ENCODE measurements at places on chromosomes 2 and 18. TPM values are rescaled to one million over a fixed set of nuclear protein-coding genes. Genes with fewer than 3 reads are reported as not detected.

The NEU2 gene
- not detected for polyA plus RNA-seq

The SEMA4F gene
- polyA plus RNA-seq, result 8.1 TPM

DNA sequence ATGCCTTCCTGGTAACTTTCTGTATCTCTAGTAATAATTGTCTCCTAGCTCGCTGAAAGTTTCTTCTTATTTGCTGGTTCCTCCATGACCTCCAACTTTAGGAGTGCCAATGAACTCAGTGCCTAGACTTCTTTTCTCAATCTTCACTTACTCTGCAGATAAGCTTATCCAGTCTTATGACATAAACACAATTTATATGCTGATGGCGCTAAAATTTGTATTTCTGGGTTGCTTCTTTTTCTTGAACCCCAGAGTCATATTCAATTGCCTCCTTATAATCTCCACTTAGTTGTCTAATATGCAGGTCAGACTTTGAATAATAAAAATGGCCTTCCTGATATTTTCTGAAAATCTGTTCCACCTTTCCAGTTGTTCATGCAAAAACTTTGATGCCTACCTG is 182.5 kb downstream of the FSHR start:
- H3K27me3 ChIP-seq, result no peaks in the 10 kb centered on the region
- H3K4me1 ChIP-seq, result no peaks in the 10 kb centered on the region
- no peaks in the 10 kb centered on the region for H3K36me3 ChIP-seq
- no peak overlapping the region for H3K27ac ChIP-seq
- H3K4me3 ChIP-seq, result no peak overlapping the region
- no peak for DNase-seq

- no peaks in the 10 kb centered on the region for H3K36me3 ChIP-seq
- H3K27me3 ChIP-seq, result no peaks in the 10 kb centered on the region
- no peak overlapping the region for H3K4me3 ChIP-seq
- DNase-seq, result no peak
These were observed 214.5 kb upstream of the SALL3 start for GRCh38 chr18:78765142-78765541.

- no peak for DNase-seq
- H3K4me1 ChIP-seq, result no peaks in the 10 kb centered on the region
- no peak overlapping the region for H3K27ac ChIP-seq
- H3K4me3 ChIP-seq, result no peak overlapping the region
These were observed 30.8 kb downstream of the TBC1D8 start for GRCh38 chr2:101120124-101120996.

GRCh38 chr2:208451061-208451460 is 44.5 kb downstream of the PTH2R start:
- H3K27me3 ChIP-seq, result no peaks in the 10 kb centered on the region
- H3K4me3 ChIP-seq, result no peak overlapping the region
- H3K36me3 ChIP-seq, result no peaks in the 10 kb centered on the region
- H3K4me1 ChIP-seq, result no peaks in the 10 kb centered on the region
- no peak overlapping the region for H3K27ac ChIP-seq

- no peak overlapping the region for H3K4me3 ChIP-seq
- no peaks in the 10 kb centered on the region for H3K4me1 ChIP-seq
- DNase-seq, result no peak
- H3K36me3 ChIP-seq, result no peaks in the 10 kb centered on the region
- no peak overlapping the region for H3K27ac ChIP-seq
- H3K27me3 ChIP-seq, result no peaks in the 10 kb centered on the region
These were observed 21.6 kb downstream of the ZEB2 start for GRCh38 chr2:144498277-144498676.

Data from CD4-positive, alpha-beta memory T cell (primary cell).